Activated T-cell treated with anti-CD3 and anti-CD28 coated beads, Interleukin-2, amount 50 U/mL, for 48 hours (primary cell): ENCODE measurements at places on chromosomes 11 and 22.

- DNase-seq = no peak
Observed at GRCh38 chr11:130636722-130637464, 188.4 kb downstream of the ADAMTS15 start.

- DNase-seq = no peak
Observed at GRCh38 chr11:67167719-67168118, 48.7 kb downstream of the KDM2A start.

DNA sequence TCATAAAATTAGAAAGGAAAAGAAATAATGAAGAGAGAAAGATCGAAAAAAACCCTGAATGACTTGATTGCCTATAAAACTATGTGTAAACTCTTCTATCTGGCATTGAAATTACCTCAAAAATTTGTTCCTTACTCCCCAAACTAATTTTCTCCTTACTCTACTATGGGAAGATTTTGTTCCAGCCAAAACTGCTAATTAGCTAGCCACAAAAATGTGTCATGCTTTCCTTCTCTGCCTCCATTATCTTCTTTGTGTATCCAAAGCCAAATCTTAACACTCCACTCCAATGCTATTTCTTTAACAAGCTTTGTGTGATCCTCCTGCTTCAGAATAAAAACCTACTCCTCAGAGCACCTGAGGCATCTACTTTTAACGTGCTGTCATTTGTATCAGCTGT, 831.2 kb downstream of the METTL15 start:
- DNase-seq = no peak

DNA sequence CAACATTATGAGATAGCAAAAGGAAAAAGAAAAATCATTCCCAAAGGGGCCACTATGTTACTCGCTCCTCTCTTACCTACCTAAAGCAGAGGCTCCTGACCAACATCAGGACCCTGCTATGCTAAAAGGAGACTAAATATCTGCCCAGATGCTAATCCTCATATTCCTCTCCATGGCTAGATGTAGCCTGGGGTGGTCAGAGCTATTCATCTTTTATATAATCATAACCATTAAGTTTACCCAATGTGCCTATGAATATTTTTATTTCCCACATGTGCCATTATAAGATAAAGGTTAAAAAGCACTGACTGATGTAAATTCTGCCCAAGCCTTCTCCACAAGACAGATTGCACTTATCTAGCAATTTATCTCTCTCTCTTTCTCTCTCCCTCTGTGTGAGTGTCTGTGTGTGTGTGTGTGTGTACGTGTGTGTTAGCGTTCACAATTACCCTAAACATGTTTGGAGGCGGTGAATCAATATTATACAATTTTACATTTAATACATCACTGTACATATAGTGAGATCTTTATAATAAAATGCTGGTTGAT, 41.2 kb upstream of the ANO5 start:
- DNase-seq = no peak

GRCh38 chr11:125192183-125192582, 27.6 kb downstream of the PKNOX2 start:
- DNase-seq = no peak

- DNase-seq = no peak
Observed at GRCh38 chr11:110631551-110631950, 80.7 kb downstream of the ARHGAP20 start.

- DNase-seq = peak; percentile 76
Observed at GRCh38 chr11:57460022-57460757, at the start of gene RTN4RL2. Gene RTN4RL2, plus strand, starts transcription at chr11:57460528. Its CDS starts 338 bp downstream, at chr11:57460866.

- DNase-seq = peak; percentile 90
Observed at GRCh38 chr11:86214710-86215109, 29.8 kb upstream of the EED start.
